Fibroblast of skin of left biceps (primary cell): ENCODE measurements at places on chromosomes 3 and 15.
A peak's percentile ranks its signal among the peaks of the same experiment; 100 is the strongest.

DNA sequence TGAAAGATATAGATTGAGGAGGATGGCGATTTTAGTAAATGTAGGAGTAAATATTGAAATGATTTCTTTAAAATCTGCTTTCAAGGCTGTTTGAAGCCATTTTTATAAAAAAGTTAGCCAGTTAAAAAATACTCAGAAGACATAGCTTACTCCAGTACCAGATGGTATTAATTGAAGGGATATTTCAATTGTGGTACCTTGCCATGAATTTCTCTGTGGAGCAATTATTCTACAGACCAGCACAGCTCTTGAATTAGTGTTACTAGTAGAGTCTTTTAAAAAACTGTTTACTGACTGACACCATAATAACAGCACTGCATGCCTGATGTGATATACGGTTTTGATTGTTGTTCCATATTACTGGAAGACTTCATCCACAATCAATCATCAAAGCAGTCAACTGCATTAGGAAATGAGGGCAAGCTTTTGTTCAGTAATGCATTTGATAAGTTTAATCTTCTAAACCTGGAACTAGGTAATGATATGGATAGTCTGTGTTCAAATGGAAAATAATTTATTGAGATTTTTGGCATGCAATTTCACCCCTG lies 106.4 kb downstream of the MFSD1 start:
- peak; percentile 12 for DNase-seq

DNA sequence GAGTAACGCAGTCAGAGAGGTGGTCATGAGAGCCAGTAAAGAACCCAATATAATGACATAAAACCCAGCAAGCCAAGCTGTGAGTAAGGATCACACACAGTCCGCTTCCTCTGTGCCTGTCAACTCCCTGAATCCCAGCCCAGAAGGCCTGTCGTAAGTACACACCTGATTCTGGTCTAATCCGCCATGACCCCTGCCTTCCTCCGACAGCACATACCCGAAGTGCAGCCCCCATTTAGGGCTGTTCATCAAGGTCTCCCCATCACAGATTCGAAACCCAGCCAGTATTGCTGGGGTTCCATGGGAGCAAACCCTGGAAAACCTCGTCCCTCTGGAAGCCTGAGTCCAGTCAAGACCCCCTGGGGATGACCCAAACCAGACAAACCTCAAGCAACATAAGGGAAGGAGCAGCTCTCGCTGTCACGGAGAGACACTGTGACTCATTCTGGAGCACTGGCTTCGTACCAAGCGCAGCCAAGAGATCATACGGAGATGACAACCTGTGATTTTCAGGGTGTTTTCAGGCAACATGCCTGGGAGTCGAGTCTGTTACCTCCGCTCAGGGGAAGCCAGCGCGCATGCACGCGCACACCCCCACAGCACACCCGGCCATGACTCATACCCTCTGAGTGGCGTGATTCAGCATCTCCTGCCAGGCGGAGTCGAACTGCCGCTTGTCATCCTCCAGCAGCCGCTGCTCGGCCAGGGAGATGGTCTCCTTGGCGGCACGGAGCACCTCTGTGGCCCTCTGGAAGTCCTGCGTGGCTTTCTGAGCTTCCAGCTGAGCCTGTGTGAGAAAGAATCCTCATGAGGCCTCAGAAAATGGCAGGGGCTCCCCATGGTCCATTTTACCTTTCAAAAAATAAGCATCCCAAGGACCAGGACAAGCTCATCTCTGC lies 63.0 kb downstream of the SH3BP5 start:
- DNase-seq, result peak; percentile 83

GRCh38 chr3:127679534-127680145 lies 6.9 kb downstream of the ABTB1 start:
- DNase-seq, result no peak

- DNase-seq, result no peak
Measured at GRCh38 chr3:14812196-14812790, 6.5 kb upstream of the FGD5 start.

DNA sequence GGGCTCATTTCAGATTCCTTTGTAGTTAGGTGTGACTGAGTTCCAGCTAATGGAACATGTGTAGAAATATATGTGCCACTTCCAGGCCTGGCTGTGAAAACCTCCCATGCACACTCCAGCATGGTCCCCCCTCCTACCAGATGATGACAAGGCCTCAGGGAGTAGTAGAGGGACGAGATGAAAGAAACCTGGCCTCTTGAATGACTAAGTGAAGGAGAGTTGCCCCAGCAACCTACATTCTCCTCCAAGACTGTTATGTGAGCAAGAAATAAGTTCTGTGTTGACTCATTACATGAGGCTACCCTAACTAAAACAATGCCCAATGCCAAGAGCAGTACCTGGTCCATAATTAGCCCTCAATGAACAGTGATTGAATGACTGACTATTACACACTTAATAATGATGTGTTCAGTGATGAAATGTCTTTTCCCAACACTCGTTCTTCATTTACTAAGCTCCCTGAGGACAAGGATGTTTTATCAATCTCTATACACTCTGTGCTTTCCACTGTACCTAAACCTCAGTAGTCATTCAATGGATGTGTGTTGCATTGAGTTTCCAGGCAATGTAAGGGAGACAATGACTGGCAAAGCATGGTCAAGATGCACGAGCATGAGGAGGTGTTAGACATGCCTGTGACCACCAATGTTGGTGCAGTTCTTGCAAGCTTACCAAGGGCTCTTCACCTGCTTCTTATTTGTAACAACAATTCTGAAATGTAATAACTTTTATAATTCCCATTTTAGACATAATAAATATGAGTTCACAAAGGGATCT lies 62.0 kb upstream of the BCL6 start:
- DNase-seq, result no peak

- no peak for DNase-seq
Measured at GRCh38 chr3:149486726-149487125, 12.2 kb downstream of the TM4SF4 start.
